Lung microvascular endothelial cell (primary cell): ENCODE measurements at places on chromosomes 2 and 18. TPM values are rescaled to one million over a fixed set of nuclear protein-coding genes. Genes with fewer than 3 reads are reported as not detected.
A peak's percentile ranks its signal among the peaks of the same experiment; 100 is the strongest.

DSG4 gene
- not detected in 2 replicates for total RNA-seq

KIAA2012 gene
- not detected in 2 replicates for total RNA-seq

- DNase-seq: peak; percentile 5
Measured at GRCh38 chr18:5490753-5491480, 52.9 kb downstream of the EPB41L3 start.

- no peak for DNase-seq
Measured at GRCh38 chr2:128425731-128426620, 107.3 kb upstream of the HS6ST1 start.

- no peak for DNase-seq
Measured at GRCh38 chr2:99607861-99608491, 118.2 kb upstream of the REV1 start.

DNA sequence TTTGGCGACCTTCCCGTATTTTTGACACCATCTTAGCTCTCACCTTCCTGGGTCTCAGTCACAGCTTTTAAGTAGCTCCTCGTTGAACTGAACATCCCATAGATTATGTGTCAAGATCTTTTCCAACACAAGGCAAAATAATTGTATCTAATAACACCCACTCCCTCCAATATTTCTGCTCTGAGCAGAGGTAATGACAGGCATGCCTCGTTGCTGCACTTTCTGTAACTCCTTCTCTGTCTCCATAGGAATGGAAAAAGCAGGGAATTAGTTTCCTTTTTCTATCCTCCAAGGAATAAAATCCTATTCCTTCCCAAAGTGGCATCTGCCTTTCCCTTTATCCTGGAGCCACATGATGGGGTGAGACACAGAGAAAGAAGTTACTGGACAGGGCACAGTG, 174.0 kb upstream of the CDH20 start:
- no peak for DNase-seq

- no peak for DNase-seq
Measured at GRCh38 chr2:119049968-119050704, 108.1 kb downstream of the MARCO start.

- no peak for DNase-seq
Measured at GRCh38 chr2:203886661-203887151, 19.1 kb downstream of the CTLA4 start.

DNA sequence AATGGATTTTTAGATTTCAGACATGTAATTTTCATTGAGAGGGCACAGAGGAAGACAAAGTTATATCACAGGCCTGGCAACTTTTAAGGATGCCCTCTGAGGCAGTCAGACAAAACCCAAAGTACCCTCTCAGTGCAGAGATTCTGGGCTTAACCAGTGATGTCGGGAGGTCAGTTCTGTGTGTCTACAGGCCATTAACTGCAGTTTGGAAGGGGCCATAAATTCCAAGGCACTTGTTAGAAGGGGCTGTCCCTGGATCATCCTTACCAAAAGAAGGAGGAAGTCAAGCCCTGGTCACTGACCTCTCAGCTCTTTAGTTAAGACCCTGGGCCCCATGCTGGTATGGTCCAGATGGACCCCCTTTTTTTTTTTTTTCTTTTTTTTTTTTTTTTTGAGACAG, 60.7 kb downstream of the LRRFIP1 start:
- DNase-seq: no peak

OSGEPL1 gene
- total RNA-seq: 3.8 and 4.6 TPM in 2 replicates

GRCh38 chr18:21391074-21391673, 149.1 kb downstream of the GREB1L start:
- peak; percentile 58 for DNase-seq

- peak; percentile 27 for DNase-seq
Measured at GRCh38 chr2:43032213-43033015, 194.0 kb downstream of the ZFP36L2 start.

SPATA3 gene
- not detected in 2 replicates for total RNA-seq

GRCh38 chr2:187994464-187995331, 297.0 kb upstream of the GULP1 start:
- DNase-seq: no peak

KCNJ13 gene
- not detected in 2 replicates for total RNA-seq

GRCh38 chr2:187567126-187567525, 12.9 kb upstream of the TFPI start:
- DNase-seq: no peak

LINC00305 gene
- 0.20 and 0.87 TPM in 2 replicates for total RNA-seq

DNA sequence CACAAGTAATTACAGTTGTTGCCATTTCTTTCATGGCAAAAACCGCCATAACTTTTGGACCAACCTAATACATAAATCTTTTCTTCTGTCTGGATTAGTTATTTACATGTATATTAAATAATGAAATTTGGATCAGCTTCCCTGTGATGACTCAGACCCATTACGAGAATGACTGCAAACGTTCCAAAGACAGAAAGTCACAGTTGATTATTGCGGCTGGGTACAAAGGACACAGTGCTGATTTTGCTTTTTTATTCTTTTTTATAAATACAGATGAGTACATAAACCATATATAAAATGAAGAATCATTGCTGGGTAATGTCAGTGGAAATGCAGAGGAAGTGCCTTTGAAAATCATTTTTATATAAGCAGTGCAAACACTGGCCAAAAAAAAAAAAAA, 126.2 kb downstream of the TWIST2 start:
- DNase-seq: peak; percentile 69

- DNase-seq: peak; percentile 74
Measured at GRCh38 chr2:183070942-183071844, 7.4 kb upstream of the DUSP19 start.

DNA sequence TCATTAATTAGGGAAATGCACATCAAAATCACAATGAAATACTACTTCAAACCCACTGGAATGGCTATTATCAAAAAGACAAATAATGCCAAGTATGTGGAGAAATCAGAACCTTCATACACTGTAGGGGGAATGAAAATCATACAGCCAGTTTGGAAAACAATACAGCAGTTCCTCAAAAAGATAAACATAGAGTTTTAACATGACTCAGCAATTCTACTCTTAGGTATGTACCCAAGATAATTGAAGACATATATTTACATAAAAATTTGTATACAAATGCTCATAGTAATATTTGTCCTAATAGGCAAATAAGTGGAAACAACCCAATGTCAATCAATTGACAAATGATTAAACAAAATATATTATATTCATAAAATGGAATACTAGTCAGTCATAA, 45.4 kb upstream of the SATB2 start:
- no peak for DNase-seq

GRCh38 chr2:142866426-142866825, 11.0 kb upstream of the KYNU start:
- no peak for DNase-seq

DNA sequence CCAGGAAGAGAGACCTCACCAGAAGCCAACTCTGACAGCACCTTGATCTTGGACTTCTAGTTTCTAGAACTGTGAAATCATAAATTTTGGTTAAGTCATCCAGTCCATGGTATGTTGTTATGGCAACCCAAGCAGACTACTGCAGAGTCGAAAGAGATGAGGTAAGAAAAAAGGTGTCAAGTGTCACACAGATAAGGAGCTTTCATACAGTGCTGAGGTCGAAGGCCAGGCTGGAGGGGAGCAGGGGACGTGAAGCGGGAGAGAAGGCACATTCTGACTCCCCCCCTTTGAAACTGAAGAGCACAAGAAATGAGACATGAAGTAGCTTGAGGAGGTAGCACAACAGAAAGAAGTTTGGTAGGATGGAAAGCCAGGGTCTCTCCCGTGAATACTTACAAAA, 110.4 kb downstream of the ALK start:
- DNase-seq: no peak

NDUFAF7 gene
- total RNA-seq: 5.8 and 6.3 TPM in 2 replicates
